Activated gamma-delta T cell treated with Interleukin-2 at 50 U/mL for 16 hours (primary cell): ENCODE measurements at places on chromosomes 12 and 14.

GRCh38 chr14:92386637-92387036, 63.7 kb downstream of the SLC24A4 start:
- no peak for DNase-seq

- DNase-seq: no peak
These were observed 349.5 kb downstream of the GXYLT1 start for GRCh38 chr12:41795051-41795600.

GRCh38 chr14:24721775-24722174, 87.8 kb upstream of the GZMB start:
- no peak for DNase-seq

GRCh38 chr14:56313789-56314188, 195.6 kb downstream of the PELI2 start:
- no peak for DNase-seq

- no peak for DNase-seq
These were observed 329.6 kb downstream of the TMTC2 start for GRCh38 chr12:83016218-83016835.

GRCh38 chr12:44403185-44403584, 472.9 kb downstream of the NELL2 start:
- DNase-seq: no peak

GRCh38 chr12:57569858-57570257, 20.0 kb downstream of the KIF5A start:
- DNase-seq: no peak

DNA sequence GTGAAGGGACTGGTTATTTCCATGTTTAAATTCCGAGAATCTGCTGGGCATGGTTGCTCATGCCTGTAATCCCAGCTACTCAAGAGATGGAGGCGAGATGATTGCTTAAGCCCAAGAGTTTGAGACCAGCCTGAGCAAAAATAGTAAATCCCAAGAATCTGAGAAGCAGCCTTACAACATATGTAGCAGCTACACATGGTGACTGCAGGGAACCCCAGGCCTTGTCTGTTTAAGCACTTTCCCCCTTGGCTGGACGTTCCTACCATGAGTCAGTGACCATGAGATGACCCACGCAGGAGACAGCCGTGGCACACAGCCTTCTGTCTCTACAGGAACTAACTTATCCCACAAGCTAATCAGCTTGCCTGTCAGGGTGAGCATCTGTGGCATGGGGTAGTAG, 5.5 kb upstream of the SLC24A4 start:
- no peak for DNase-seq

- DNase-seq: no peak
These were observed 763.9 kb upstream of the MGAT4C start for GRCh38 chr12:87020071-87020470.

DNA sequence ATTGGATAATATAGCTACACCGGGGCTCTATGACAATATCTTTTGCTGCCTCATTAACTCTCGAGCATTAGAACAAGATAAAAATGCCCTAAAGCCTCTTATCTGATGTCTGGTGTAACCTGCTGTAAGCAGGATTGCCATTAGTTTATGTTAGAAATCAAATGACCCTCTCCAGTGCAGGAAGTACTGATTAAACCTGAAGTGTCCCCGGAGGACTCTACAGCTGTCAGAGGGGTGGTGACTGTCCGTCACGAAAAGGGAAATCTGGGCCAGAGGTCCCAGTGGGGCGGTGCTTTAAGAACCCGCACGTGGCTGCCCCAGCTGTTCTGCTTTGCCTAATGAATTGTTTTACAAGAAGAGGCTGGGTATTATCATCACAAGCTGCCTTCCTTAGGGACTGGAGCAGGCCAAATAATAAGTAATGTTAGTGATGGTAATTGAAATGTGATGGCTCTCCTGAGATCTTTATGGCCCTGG, 55.7 kb downstream of the LIN52 start:
- DNase-seq: no peak

- no peak for DNase-seq
These were observed 225.0 kb upstream of the KITLG start for GRCh38 chr12:88805286-88805685.

GRCh38 chr14:85516239-85517113, 13.5 kb upstream of the FLRT2 start:
- no peak for DNase-seq

GRCh38 chr14:95493503-95493902, 22.9 kb downstream of the SYNE3 start:
- DNase-seq: no peak

DNA sequence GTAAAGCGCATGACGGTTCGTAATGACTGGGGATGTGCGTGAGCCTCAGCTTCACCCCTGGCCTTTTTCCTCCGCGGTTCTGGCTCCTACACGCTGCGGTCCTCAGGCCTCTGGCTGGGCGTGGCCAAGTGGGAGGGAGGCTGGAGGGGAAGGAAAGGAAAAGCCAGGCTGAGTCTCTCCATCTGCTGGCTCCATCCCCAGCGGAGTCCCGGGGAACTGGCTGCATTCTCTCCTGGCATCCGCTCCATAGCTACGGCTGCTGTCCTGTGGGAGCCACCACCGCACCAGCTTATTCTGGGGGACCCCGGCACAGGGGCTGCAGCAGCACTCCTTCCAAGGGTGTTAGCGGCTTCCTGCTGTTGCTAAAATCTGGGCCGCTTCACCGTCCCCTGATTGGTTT, 68.2 kb upstream of the SLC24A4 start:
- DNase-seq: no peak

DNA sequence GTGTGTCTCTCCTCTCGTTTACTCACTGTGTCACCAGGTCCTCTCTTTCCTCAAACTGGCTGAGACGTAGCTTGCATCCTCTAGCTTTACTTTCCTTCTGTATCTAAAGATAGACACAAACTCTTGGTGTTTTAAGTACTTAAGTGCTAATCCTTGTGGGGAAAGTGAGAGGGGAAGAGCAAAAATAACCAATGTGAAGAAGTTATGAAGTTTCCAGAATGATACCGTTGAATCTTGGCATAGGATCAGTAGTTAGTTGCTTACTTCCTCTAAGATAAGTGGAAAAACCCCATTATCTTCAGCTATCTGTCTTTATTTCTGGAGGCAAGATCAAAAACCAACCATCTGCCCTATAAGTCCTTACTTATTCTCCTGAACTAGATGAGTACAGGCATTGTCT, 10.6 kb downstream of the FAR2 start:
- no peak for DNase-seq

DNA sequence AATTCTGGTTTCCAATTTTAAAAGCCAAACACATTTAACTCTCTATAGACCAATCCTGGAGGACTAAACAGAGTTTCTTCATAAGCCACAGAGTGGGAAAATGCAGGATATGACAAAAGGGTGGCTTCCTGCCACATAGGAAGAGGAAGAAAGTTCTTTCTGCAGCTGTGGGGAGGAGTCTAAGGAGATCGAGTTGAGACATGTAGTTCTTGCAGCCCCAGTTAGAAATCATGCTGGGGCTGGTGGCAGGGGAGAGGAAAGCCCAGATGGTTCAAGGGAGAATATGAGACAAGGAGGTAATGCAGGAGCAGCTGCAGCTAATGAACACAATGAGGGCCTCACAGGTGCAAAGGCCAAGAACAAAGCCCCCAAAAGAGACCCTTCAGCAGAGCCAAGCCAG, 85.0 kb upstream of the ARID2 start:
- no peak for DNase-seq

DNA sequence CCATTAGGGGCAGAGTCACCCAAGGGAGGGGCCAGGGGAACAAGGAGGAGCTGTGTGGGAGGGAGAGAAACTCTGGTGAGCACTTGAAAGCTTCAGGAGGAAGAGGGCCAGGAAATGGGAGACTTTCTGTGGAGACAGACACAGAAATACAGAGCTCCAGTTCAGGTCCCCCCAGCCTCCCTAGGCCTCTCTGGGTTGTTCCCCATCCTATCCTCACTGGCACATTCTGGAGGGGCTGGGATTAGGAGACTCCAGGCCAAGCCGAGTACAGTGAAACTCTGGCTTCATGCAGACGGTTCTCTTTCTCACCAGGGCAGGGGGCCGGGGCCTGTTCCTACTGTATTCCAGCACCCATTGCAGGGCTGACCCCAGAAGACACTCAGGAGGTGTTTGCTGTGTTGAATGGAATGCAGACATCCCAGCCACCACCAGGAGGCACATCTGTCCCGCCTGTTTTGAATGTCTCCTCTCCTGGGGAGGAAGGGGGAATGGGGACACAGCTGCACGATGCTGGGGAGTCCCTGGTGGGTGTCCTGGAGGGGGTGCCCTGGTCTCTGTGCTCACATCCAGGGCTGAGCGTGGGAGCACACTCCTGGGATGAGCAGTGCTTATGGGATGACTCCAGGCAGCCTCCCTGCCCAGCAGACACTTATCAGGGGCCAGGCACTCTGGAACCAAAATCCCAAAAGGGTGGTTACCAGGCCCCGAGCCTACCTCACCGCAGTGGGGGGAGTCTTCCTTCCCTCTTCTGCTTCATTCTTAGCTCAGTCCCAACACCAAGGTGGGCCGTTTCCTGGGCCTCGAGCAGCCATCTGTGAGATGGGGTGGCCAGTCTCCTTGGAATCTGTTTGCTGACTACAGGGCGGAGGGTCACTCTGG, 5.5 kb upstream of the KRT84 start:
- DNase-seq: no peak

DNA sequence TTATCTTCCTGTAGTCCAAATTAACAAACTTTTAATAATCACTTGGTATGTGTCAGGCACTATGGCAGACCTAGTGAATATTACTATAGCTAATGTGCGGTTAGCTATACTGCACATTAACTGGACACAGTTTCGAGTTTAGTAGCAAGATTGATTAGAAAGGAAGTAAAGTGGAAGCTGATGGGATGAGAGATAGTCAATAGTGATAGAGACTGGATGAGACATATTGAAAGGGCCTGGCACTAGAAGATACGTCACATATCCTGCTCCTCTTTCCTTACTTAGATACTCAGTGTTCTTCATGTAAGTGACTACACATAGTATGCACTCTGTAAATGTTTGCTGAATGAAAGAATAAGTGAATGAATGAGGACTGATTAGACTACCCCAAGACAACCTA, 5.5 kb downstream of the TBK1 start:
- DNase-seq: no peak

DNA sequence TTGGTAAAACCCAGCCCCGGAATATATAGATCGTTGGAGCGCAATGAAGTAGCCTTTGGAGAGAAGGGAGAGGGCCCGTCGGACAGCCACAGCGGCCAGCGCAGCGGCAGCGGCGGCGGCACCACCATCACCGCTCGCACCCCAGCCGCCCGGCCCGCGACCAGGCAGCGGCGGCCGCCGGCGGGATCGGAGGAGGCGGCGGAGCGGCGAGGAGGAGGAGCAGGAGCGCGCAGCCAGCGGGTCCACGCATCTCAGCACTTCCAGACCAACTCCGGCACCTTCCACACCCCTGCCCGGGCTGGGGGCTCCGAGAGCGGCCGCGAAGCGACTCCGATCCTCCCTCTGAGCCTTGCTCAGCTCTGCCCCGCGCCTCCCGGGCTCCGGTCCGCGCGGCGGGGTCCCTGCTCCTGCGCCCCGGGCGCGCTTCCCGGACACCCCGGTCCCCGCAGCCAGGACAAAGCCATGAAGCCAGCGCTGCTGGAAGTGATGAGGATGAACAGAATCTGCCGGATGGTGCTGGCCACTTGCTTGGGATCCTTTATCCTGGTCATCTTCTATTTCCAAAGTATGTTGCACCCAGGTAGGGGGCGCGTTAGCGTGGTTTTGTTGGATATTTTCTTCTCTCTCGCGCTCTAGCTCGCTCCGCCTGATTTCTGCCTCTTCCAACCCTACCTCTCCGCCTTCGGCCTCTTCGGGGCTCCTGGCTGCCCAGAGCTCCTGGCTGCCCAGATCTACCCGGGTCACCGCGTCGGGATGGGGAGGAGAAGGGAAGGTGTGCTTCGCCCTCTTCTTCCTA, 400 bp downstream of the CHST11 start:
- peak; percentile 49 for DNase-seq

DNA sequence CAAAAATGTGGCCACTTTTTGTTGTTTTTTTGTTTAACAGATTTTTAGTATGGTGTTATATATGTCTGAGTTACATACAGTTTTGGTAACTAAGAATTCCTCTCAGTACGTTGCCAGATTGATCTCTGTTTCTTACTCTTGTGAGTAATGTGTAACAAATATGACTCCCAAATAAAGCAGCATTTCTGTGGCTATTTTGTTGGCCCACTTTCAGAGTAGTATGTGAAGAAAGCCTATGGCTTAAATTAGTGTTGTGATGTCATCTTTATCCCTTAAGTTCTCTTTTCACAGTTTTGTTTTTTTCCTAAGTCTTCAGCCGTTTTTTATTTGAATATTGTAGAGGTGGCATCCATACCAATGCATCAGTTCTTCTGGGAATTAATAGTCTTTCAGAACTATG, 10.7 kb downstream of the PCNX4 start:
- DNase-seq: no peak

DNA sequence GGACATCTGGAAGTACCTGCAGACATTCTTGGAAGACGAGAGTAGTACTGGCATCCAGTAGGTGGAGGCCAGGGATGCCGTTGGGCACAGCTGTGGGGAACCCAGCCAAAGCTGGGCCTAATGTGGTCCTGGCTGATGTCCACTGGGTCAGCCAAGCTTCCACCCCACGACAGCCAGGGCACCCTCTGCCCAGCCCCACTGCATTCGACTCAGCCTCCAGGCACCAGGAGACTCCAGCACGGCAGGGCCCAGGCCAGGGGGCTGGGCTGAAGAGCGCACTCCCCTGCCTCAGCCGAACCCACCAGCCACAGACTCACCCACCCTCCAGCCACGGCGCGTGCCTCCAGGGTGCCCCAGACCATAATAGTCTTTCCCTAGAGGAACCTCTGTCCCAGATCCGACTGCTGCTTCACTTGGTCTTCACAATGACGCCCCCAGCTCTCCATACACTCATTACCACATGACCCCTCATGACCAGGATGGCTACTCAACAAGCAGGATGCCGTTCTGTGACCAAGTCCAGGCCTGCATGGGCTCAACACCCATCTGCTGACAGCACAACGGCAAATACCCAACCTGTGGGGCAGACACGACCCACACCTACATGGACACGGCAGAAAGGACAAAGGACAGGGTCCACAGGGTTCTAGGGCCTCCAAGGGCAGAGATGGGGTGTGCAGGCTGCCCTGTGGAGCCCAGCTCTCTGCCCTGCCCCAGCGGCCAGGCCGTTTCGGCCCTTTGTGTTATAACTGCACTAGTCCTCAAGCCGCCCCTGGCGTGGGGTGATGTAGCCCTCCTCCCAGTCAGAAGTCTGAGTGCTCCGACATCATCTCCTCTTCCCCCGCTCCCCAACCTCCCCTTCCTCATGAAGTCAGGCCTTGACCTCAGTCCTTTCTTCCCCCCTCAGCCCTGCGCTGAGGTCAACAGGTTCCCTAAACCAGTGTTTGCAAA, 22.8 kb downstream of the ITPK1 start:
- DNase-seq: no peak

- DNase-seq: no peak
These were observed 48.8 kb downstream of the SYNE3 start for GRCh38 chr14:95467657-95468056.

GRCh38 chr14:64918216-64918615, 4.0 kb downstream of the CHURC1 start:
- no peak for DNase-seq

- DNase-seq: no peak
These were observed 402.7 kb upstream of the SEL1L start for GRCh38 chr14:81936348-81936747.

DNA sequence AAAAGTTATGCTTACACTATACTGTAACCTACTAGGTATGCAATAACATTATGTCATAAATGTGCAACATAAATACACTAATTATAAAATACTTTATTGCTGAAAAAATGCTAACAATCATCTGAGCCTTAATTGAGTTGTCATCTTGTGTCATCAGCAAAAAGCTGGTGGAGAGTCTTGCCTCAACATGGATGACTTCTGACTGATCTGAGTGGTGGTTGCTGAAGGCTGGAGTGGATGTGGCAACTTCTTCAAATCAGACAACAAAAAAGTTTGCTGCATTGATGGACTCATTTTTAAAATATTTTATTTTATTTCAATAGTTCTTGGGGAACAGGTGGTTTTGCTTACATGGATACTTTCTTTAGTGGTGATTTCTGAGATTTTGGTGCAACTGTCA, 93.9 kb upstream of the AMN1 start:
- DNase-seq: no peak
